Thoracic aorta endothelial cell (primary cell): ENCODE measurements at places on chromosomes 5 and 9. TPM values are rescaled to one million over a fixed set of nuclear protein-coding genes. Genes with fewer than 3 reads are reported as not detected.

PROP1 gene
- not detected in 2 replicates for total RNA-seq

FBXL17 gene
- 9.8 and 13.0 TPM in 2 replicates for total RNA-seq

C1QTNF3 gene
- total RNA-seq = 0.57 and 0.80 TPM in 2 replicates

C6 gene
- total RNA-seq = not detected in 2 replicates

CEL gene
- total RNA-seq = 0.14 and 0.53 TPM in 2 replicates

SPATA31D4 gene
- total RNA-seq = not detected in 2 replicates

SNX30 gene
- 10.4 and 11.3 TPM in 2 replicates for total RNA-seq

ST8SIA4 gene
- total RNA-seq = 3.1 and 5.3 TPM in 2 replicates

KCNV2 gene
- not detected in 2 replicates for total RNA-seq

SAXO1 gene
- under 0.01 TPM in 1 of 2 replicates, not detected in the other for total RNA-seq
